Foreskin melanocyte (primary cell): ENCODE measurements at places on chromosomes 12 and 14.

DNA sequence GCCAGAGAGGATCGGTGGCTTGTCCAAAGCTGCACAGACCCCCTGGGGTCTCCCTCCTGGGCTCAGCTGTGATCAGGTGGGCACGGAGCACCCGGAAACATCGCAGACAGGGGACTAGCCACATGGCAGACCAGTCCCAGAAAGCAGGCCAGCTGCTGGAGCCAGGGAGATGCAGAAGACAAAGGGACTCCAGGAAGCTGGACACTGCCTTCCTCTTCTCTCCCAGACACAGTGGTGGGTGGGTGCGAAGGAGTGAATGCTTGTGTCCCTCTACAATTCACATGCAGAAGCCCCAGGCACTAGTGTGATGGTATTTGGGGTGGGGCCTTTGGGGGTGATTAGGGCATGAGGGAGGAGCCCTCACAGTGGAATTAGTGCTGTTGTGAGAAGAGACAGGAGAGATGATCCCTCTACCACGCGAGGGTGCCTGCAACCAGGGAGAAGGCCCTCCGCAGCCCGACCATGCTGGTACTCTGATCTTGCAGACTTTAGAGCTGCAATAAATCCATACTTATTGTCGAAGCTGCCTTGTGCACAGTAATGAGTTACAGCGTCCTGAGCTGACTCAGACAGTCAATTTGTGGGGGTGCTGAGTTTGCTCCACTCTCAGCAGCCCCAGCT lies 95.2 kb downstream of the CALM1 start:
- DNase-seq: no peak

DNA sequence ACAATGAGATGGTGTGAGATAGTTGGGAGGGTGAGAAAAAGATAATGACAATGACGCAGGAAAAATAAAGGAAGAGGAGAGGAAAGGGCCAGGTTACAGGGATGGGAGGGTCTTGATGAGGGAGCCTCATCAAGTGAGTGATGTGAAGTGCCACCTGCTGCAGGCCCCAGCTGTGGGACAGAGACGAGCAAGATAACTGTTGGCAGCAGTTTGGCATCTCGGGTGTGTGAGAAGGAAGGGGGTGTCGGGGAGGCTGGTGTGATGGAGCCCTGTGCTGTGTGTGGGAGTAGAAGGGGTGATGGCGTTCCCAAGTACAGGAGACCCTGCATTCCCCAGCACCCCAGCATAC lies 11.4 kb upstream of the TAC3 start:
- no peak for DNase-seq

- no peak for DNase-seq
These were observed 92.1 kb upstream of the CEP83 start for GRCh38 chr12:94551810-94552209.

DNA sequence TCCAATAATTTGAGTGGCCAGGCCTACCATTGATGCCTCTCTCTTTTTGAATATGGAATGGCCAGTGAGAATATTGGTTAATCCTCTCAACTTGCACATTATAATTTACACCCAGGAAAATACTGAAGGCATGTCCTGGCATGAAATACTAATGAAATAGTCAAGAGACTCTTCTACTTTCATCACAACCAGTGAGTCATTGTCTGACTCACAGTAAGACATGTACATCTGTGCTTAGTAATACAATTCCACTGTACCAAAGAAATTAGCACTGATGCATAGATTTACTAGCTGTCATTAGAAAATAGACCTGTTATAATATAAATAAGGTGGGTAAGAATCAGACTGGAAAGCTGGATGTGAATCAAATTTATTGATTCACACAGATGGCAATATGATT lies 31.6 kb downstream of the KCNC2 start:
- peak; percentile 63 for DNase-seq

- no peak for DNase-seq
These were observed 38.0 kb downstream of the TMEM120B start for GRCh38 chr12:121750507-121750955.

GRCh38 chr14:24816929-24817211 lies 182.9 kb upstream of the GZMB start:
- DNase-seq: no peak

- DNase-seq: no peak
These were observed 9.5 kb upstream of the CDK17 start for GRCh38 chr12:96409731-96410130.

GRCh38 chr14:68143341-68143841 lies 323.8 kb downstream of the RAD51B start:
- DNase-seq: peak; percentile 62

GRCh38 chr14:104595116-104595675 lies 9.4 kb downstream of the TMEM179 start:
- no peak for DNase-seq

GRCh38 chr14:54503486-54503885 lies 6.2 kb upstream of the CGRRF1 start:
- DNase-seq: peak; percentile 52

DNA sequence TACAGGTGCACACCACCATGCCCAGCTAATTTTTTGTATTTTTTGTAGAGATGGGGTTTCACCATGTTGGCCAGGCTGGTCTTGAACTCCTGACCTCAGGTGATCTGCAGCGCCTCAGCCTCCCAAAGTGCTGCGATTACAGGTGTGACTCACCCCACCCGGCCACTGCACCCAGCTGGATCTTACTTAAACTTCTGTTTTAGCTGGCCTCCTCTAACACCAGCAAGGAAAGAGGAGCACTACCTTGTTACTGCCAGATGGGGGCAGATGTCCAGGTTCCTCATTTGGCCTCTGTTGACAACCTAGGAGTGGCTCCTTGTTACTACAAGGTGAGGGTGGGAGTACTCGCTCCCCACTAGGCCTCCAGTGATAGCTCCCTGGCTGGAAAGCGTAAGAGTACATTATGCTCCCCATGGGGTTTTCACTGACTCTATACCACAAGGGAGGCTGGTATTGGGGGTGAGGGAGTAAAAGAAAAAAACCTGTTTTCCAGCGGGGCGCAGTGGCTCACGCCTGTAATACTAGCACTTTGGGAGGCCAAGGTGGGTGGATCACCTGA lies 13.2 kb upstream of the ARF6 start:
- DNase-seq: no peak

DNA sequence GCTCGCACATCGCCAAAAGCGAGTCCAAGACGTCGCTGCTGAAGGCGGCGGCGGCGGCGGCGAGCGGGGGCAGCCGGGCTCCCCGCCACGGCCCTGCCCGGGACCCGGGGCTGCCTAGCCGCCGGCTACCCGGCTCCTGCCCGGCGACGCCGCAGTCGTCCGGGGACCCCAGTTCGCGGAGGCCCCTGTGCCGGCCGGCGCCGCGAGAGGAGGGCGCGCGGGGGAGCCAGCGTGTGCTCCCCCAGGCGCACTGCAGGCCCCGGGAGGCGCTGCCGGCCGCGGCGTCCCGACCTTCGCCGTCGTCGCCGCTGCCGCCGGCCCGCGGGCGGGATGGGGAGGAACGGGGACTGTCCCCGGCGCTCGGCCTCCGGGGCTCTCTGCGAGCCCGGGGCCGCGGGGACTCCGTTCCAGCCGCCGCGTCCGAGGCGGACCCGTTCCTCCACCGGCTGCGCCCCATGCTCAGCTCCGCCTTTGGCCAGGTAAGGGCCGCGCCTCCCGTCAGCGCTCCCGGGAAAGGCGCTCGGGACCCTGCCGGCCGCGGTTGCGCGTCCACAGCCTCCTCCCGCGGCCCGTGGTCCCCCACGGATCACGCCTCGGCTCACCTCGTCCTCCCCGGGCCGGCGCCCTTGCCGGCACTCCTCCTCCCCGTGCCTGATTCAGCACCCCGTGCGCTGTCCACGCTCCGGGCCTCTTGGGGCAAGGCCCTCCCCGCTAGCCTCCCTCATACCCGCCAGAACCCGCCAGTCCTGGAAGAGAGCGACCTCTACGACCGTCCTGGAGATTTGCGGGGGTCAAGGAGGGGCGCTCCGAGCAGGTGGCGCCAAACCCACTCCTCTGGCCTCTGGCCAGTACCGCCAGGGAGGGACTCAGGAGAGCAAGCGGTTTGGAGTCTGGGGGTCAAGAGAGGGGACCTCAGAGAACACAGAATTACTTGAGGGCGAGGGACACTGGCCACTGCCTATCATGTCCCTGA lies 721 bp downstream of the CABP1 start:
- no peak for DNase-seq

GRCh38 chr14:30284808-30285207 lies 274.1 kb upstream of the G2E3 start:
- no peak for DNase-seq

GRCh38 chr14:54867011-54867410 lies 35.6 kb downstream of the GCH1 start:
- DNase-seq: no peak

DNA sequence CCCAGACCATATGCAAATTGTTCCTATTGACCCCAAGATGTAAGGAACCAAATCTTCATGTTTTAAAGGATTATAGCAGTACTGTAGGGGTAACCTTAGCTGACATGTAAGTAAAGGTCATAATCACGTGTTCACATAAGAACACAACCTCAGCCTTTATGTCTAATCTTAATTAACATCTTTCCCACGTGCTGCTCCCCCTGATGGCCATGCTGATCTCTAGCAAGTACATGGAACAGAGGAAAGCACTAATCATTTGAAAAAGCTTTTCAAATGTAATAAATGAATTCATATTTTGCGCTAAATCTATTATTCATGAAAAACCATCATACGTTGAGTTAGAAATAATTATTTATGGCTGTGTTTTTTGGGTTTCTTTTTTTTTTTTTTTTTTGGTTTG lies 30.5 kb upstream of the ITPR2 start:
- DNase-seq: no peak

DNA sequence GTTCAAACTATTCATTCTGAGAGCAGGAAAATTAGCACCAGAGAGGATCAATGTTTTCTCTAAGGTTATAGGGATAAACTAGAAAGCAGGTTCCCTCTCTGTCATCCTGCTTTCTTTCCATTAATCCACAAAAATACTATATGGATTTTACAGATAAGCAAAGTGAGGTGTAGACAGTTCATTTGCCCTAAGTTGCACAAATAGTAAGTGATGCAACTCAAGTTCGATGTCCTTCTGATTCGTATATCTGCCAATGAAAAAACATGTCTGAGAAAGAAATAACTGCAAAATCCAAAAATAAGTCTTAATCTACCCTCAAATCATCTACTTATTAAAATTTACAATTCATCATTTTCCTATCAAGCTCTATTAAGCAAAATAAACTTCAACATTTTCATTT lies 254.6 kb upstream of the USP15 start:
- no peak for DNase-seq

- DNase-seq: no peak
These were observed 178.8 kb downstream of the NTS start for GRCh38 chr12:86052921-86053320.

DNA sequence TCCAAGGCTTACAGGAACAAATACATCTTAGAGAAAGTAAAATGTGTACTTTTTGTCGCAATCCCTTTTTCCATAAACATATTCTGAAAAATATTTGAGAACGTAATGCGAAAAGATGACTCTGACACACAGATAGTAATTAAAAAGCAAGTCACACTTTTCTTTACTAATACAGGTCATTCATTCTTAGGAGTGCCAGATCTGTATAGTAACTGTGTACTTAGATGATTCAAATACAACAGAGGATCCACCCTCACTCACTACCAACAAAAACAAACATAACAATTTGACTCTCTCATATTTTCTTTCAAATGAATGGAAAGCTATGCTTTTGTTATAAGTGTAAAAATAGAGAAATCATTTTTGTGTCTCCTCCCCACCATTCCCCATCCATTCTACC lies 795.4 kb downstream of the SLC6A15 start:
- DNase-seq: no peak

- peak; percentile 100 for DNase-seq
These were observed at the start of gene RAB5B for GRCh38 chr12:55973599-55974307. RAB5B (plus strand) TSS chr12:55974078; CDS start chr12:55986961, 12,883 bp downstream.

DNA sequence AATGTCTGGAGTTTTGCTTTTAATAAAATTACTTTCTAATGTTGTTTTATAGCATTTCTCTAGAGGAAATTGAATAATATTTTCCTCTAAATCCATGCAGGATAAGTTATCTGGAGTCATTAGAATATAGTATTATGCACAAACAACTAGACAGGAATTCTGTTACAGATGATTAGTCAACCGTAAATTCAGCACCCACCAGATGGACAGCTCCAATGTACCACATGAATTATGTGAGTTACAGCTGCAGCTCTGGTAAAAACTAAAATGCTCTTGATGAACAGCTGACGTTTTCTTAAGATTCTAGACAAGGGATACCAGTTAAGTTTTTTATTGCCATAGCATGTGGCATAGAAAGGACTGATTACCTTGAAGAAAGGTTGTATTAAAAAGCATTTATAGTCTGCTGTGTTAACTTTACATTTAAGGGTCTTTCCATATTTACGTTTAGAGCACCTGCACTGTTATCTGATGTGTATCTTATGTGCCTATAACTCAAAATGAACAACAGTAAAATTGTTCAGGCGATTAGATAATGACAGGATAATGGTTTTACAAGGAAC lies 321.4 kb upstream of the LRFN5 start:
- DNase-seq: peak; percentile 7

DNA sequence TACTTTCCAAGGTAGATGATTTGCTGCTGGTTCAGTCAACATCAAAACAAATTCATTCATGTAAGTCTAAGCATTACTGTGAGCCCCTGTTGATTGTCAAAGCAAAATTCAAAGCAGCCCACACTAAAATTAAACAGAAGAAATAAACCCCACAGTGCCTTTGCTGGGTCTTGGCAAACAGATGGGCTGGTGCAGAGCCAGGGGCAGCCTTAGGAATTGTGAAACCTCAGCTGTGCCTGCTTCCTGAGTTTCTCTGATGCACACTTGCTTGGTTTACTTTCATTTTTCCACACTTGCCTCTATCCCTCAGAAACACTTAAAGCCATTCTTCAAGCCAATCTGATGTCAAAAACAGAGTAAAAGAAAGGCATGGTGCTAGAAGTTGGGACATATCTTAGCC lies 6.6 kb upstream of the PLEKHG7 start:
- no peak for DNase-seq

- DNase-seq: no peak
These were observed 74.6 kb downstream of the GXYLT1 start for GRCh38 chr12:42070036-42070435.

DNA sequence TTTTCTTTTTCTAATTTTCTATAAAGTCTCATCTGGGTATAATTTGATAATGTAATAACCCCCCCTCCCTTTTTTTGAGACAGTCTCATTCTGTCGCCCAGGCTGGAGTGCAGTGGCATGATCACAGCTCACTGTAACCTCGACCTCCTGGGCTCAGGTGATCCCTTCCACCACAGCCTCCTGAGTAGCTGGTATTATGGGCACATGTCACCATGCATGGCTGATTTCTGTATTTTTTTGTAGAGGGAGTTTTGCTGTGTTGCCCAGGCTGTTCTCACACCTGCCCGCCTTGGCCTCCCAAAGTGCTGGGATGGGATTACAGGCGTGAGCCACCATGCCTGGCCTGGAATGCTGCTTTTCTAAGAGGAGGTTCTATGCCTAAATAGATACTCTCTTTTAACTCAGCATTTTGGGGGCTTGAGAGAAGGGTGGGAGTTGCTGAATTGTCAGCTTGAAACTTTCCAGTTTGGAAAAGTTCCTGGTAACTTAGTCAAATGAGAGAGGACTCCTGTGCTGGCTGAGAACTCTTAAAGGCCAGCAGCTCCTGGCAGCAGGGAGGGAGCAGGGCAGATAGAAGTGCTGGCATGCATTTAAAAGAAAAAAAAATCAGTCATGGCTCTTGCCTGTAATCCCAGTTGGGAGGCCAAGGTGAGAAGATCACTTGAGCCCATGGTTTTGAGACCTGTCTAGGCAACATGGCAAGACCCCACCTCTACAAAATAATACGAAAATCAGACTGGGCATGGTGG lies 13.0 kb downstream of the NUDT4 start:
- no peak for DNase-seq

GRCh38 chr12:107094183-107094448 lies 767 bp upstream of the CRY1 start:
- no peak for DNase-seq

GRCh38 chr12:101697197-101697929 lies at the start of gene CHPT1:
CHPT1 (plus strand) TSS chr12:101697640; CDS start chr12:101697862, 222 bp downstream.
- DNase-seq: peak; percentile 62
